A549 treated with ZK216348 at 1 μM for 4 hours (cell line): ENCODE measurements at places on chromosomes 4 and X. TPM values are rescaled to one million over a fixed set of nuclear protein-coding genes. Genes with fewer than 3 reads are reported as not detected.

The TCEAL7 gene
- total RNA-seq: not detected in 5 replicates

The TEX11 gene
- not detected in 5 replicates for total RNA-seq

The TEC gene
- 1.6 to 2.3 TPM (median 2.0 TPM) in 5 replicates for total RNA-seq

The ZNF157 gene
- total RNA-seq: 0.06 to 0.15 TPM (median 0.07 TPM) in 3 of 5 replicates, not detected in the others

The KLKB1 gene
- total RNA-seq: not detected in 5 replicates

The VGLL1 gene
- total RNA-seq: not detected in 5 replicates

The GPR143 gene
- total RNA-seq: 0.20 to 0.56 TPM (median 0.46 TPM) in 3 of 5 replicates, not detected in the others

The PAGE2 gene
- not detected in 5 replicates for total RNA-seq

The VCX3B gene
- 0.20 TPM in 1 of 5 replicates, not detected in the others for total RNA-seq

The ODAM gene
- not detected in 5 replicates for total RNA-seq

The MAGEA2B gene
- total RNA-seq: 0.12 to 0.21 TPM in 2 of 5 replicates, not detected in the others
